Left lobe of liver (tissue), 2 donors: ENCODE measurements at places on chromosomes 11 and 22. TPM values are rescaled to one million over a fixed set of nuclear protein-coding genes. Genes with fewer than 3 reads are reported as not detected.

Gene ROBO4
- total RNA-seq: 6.3 TPM

Gene SLC22A25
- 33.5 TPM for total RNA-seq

Gene OR8D1
- total RNA-seq: not detected

Gene UNC93B1
- 18.9 TPM for total RNA-seq

Gene OR2AG2
- total RNA-seq: not detected

Gene C1QTNF4
- total RNA-seq: 0.45 TPM

Gene SHANK3
- total RNA-seq: 22.8 TPM

DNA sequence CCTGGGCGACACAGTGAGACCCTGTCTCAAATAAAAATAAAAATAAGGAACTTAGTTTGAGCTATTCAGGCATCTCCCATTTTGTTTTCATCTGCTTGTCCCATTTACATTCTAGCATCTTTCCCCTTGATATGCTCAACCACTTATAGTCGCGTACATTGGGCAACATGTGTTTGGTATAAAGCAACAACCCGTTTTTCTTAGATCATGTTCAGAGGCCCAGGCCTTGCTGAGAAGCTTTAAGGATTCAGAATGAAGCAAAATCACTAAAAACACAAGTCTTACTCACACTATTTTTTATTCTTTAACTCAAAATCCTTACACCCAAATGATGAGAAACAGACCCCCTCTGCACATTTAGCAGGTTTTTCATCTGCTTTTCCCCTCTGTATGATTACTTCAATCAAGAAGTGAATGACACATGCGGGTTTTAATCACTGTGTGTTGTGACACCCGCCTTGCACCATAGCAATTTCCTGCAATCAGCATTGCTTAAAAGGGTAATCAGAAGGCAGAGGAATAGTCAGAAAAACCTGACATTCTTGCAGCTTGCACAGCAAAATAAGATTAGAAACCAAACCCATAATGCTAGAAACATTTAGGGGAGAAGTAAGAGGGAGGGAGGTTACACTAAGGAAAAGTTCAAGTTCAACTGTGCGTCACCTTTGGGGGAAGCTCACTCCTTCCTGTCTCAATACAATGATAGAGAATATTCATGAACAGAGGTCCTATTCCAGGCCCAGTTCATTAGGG lies 25.9 kb downstream of the ALG9 start:
- DNase-seq: no peak

GRCh38 chr22:46065691-46066454 lies 84.5 kb upstream of the PPARA start:
- no peak for DNase-seq

DNA sequence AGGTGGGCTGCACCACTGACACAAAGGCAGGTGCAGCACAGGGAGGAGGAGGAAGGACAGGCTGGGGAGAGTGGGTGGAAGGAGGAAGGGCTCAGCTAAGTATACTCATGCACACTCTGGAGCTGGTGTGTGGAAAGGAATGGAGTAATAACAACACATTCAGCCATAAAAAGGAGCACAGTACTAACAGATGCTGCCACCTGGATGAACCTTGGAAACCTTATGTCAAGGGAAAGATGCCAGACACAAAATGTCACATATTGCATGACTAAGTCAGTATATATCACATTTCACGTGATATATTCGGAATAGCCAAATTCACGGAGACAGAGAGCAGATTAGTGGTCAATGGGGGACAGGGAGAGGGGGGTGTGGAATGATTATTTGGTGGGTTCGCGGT lies 389.6 kb upstream of the SYN3 start:
- DNase-seq: no peak

DNA sequence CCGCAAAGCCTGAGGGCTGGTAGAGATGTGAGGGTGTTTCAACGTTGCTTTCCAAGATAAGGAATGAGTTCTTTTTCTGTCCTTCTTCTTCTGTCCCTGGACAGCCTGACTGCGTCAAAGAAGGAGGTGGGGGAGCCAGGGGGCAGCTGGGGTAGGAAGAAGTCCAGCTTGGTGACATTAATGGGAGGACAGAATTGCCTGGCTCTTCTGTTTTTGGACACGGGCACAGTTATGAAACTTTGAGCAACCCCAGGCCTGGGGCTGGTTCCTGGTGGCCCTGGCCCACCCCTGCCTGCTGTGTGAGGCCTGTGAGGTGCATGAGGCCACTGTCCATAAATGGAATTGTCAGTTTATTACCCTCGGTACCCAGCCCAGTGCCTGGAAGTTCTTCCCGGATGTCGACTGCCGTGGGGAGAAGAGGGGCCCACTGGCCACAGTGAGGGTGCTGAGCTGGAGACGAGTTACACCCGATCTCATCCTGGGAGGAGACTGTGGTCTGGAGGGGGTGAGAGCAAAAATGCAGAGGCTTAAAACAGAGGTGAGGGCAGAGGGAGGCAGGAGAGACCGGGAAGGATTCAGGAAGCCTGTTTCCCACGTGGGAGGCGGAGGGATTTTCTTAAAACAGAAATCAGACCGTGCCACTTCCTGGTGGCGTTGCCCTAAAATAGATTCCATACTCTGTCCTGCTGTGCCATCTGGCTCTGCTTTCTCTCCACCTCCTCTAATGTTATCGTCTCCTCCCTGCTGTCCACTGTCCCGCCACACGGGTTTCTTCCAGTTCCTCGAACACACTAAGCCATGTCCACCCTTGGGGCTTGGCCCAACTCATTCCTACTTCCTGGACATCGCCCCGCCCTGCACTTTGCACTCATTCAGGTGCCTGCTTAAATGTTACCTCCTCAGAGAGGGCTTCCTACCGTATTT lies 59.7 kb upstream of the RASD2 start:
- no peak for DNase-seq

- DNase-seq: no peak
These were observed 35.9 kb downstream of the CTTN start for GRCh38 chr11:70433966-70434812.

GRCh38 chr11:76185511-76185910 lies 20.8 kb downstream of the WNT11 start:
- no peak for DNase-seq

- DNase-seq: no peak
These were observed 93.9 kb downstream of the PKNOX2 start for GRCh38 chr11:125258291-125259032.

- no peak for DNase-seq
These were observed 213.9 kb upstream of the C11orf87 start for GRCh38 chr11:109208121-109208520.

DNA sequence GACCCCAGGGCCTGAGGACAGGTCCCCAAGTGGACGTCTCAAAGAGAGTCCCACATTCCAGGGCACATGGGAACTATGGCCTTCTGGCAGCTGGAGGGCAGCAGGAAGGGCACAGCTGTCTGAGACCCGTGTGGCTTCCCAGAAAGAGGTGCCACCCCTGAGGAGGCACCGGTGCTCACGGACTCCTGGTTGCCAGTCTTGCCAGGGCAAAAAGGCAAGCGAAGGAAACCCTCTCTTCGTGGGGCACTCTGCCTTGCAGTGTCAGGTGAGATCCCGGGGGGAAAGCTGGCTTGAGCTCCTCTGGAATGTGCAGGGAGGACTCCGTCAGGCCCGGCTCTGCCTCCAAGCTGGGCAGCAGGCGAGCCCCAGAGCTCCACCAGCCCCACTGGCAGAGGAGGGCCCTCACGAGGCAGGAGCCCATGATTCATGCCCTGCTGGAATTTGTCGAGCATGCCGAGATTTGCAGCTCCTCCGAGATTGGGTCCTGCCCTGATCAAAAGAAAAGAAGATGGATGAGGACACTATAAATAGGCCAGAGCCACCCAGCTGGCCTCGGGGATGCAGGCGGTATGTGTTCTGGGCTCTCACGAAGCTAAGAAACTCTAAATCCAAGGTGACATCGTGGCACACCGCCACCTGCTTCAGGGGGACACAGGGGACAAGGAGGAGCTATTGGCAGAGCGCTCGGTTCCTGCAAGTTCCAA lies 9.9 kb upstream of the CELSR1 start:
- no peak for DNase-seq
